ENCODE measurements at places on chromosomes 1 and 21.

DNA sequence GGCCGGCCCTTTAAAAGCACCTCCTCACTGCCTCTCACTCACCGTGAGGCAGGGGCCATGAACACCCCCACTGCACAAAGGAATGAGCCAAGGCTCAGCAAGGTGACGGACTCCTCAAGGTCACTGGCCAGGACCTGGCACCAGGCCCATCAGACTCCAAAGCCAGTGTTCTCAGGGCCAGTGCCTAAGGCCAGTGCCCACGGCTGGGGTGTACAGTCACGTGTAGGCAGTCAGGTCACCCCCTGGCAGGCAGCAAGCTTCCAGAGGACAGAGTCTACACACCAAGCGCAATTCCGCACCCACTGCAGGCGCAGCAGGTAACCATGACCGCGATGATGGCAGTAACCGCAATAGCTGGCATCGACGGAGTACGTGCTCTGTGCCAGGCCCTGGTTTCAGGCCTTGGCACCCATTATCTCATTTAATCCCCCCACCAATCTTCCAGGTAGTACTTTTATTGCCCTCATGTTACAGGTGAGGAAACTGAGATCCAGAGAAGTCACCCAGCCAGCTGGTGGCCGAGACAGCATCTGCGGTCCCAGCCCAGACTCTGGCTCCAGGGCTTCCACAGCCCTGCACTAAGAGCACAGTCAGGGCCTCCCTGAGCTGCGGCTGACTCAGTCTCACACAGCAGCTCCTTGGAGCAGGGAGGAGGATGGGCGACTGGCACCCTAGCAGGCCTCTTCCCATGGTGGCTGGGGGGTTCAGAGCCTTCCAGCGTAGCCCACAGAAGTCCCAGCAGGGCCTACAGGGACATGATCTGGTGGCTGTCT, 27.0 kb downstream of the RAP1GAP start:
- no peak overlapping the region for H3K27ac ChIP-seq
- no peaks in the 10 kb centered on the region for H3K36me3 ChIP-seq
- no peak overlapping the region for H3K4me3 ChIP-seq
- peaks cover 7% of the 10 kb centered on the region for H3K4me1 ChIP-seq
- no peak for DNase-seq
- H3K27me3 ChIP-seq: peaks cover 18% of the 10 kb centered on the region

DNA sequence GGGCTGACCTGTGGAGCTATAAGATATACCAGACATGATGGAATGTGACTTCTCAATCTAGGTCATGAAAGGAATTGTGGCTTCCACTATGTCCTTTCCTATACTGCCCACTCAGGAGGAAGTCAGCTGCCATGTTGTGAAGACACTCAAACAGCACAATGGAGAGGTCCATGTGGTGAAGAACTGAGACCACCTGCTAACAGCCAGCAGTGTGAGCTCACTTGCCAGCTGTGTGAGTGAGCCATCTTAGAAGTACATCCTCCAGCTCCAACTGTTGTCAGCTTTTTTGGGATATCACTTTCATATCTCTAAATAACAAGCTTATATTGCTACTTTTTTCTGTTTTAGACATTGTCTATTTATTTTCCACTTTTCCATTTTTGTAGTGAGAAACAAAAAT, 29.7 kb downstream of the OLFML3 start:
- H3K27ac ChIP-seq: no peak overlapping the region
- H3K4me1 ChIP-seq: peaks cover 9% of the 10 kb centered on the region
- H3K27me3 ChIP-seq: no peaks in the 10 kb centered on the region
- no peak for DNase-seq

DNA sequence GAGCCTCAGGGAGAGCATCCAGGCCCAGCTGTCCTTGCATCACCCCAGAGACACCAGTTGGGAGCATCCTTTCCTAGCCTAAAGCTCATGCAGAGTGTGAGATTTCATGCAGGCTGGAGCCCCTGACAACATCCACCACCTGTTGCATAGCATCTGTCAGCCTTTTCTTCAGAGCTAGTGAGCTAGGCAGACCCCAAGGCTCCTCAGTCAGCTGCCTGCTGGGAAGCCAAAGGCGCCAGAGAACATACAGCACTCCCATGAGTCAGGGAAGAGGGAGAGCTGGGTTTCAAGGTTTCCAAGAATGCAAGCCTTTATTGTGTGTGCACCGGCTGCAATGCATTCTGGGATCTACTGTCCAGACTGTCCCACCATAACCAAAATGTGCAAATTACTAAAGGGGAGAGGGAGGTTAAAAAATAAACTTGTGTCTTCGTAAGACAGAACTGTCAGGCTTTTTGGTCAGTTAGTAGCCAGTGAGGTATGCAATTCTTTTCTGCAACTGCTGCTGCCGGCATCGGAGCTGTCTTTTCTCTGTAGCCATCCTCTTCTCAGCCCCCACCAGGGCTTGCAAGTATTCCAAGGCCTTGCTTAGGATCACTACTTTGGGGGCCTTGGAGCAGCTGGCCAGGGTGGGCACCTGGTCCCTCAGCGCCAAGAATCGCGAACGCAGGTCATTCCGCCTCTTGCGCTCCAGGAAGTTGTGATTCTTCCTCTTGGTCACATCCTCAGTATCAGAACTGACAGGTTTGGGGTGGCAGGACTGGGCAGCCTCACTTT, 4.6 kb downstream of the MYCL start:
- H3K27me3 ChIP-seq: peaks cover 6% of the 10 kb centered on the region
- no peak for DNase-seq
- H3K4me3 ChIP-seq: no peak overlapping the region
- no peaks in the 10 kb centered on the region for H3K36me3 ChIP-seq

DNA sequence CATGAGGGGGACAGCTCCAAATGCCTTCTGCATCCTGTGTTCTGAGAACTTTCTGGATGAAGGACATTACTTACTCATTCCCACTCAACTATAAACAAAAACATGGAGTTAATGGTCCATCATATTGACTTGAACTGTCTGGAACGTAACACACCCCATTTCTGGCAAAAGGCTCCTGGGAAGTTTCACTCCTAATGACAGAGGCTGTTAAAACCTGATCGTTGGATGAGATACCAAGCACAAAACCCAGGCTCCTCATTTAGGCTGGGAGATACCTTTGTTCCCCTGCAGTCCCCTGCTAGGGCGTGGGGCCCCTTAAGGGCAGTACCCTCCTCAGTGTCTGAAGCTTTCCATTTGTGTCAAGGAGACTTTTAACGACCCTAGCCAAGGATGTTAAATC, 78.9 kb downstream of the RHOU start:
- no peak for DNase-seq
- H3K27ac ChIP-seq: no peak overlapping the region
- H3K36me3 ChIP-seq: no peaks in the 10 kb centered on the region
- no peaks in the 10 kb centered on the region for H3K27me3 ChIP-seq
- H3K4me3 ChIP-seq: no peak overlapping the region

DNA sequence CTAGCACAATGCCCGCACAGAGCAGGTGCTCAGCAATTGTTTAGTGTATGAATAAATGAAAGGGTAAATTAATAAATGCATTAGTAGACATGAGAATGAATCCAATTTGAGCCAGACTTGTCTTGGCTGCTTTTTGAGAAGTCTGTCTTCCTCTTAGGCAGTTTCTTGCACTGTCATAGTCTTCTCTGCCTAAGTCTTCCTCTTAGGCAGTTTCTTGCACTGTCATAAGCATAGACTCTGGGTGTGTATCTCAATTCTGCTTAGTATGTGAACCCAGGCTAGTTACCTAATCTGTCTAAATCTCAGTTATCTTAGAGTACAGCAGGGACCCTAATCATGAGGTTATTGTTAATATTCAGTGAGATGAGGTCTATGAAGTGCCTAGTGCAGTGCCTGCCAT, 27.2 kb downstream of the NHLH2 start:
- H3K4me3 ChIP-seq: no peak overlapping the region
- no peaks in the 10 kb centered on the region for H3K36me3 ChIP-seq
- H3K27ac ChIP-seq: no peak overlapping the region

GRCh38 chr1:185693654-185694053, 40.5 kb upstream of the HMCN1 start:
- no peak overlapping the region for H3K4me3 ChIP-seq
- peak overlapping the region; percentile 80 for H3K27ac ChIP-seq
- H3K36me3 ChIP-seq: no peaks in the 10 kb centered on the region
- no peaks in the 10 kb centered on the region for H3K27me3 ChIP-seq
- no peak for DNase-seq

DNA sequence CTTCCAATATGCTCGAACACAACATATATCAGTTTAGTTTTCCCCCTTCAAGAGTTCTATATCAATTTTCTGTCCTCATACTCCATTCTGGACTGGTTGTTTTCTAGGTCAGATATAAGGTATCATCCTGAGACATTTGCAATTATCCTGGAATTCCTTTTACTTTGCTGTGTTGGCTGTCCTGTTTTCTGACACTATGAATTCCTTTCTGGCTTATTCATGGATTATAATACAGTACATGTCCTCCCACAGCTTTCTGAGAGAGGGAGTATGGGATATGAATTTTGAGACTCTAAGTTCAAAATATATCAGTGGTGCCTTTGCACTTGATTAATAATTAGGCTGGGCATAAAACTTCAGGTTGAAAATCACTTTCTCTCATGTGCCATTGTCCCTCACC, 11.9 kb downstream of the PHTF1 start:
- H3K27me3 ChIP-seq: no peaks in the 10 kb centered on the region
- peaks cover 11% of the 10 kb centered on the region for H3K4me1 ChIP-seq
- H3K4me3 ChIP-seq: no peak overlapping the region
- no peak for DNase-seq
- H3K36me3 ChIP-seq: peaks cover 16% of the 10 kb centered on the region

DNA sequence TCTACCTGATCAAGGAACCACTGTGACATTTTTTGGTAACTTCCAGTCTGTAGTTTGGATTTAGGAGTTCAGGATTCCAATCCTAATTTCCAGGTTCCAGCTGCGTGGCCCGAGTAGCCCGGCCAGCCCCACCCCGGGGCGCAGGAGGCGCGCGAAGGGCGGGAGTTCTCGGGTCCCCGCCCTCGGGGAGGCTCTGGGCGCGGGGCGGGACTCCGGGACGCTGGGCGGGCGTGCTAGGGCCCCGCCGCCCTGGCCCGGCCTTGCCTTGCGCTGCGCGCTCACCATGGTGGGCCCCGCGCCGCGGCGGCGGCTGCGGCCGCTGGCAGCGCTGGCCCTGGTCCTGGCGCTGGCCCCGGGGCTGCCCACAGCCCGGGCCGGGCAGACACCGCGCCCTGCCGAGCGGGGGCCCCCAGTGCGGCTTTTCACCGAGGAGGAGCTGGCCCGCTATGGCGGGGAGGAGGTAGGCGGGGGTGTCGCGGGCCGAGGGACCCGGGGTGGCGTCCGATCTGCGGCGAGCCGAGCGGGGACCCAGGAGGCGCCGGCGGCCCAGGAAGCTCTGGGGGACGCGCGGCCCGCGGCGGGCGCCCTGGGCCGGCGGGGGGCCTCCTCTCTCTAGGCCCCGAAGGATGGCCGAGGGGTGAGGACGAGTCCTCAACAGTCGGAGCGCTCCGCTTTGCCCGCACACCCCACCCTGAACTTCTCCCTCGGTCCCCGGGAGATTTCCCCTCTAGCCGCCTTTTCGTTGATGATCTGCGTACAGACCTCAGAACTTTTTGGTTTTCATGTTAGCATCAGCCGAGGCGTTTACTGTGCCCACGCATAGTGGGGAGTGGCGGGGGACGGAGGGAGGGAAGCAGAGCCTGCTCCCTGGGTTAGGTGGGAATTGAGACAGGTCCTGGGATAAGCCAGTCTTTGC, at the start of gene NENF:
TSS of gene NENF (plus strand) at position 260 of the 916 bp plus-strand sequence. CDS start at position 284, 24 bp downstream.
- H3K4me1 ChIP-seq: peaks cover 20% of the 10 kb centered on the region
- H3K36me3 ChIP-seq: peaks cover 3% of the 10 kb centered on the region
- no peaks in the 10 kb centered on the region for H3K27me3 ChIP-seq
- peak within 1 kb of the TSS; percentile 74 for H3K4me3 ChIP-seq
- peak; percentile 79 for DNase-seq
- peak within 1 kb of the TSS; percentile 22 for H3K27ac ChIP-seq

DNA sequence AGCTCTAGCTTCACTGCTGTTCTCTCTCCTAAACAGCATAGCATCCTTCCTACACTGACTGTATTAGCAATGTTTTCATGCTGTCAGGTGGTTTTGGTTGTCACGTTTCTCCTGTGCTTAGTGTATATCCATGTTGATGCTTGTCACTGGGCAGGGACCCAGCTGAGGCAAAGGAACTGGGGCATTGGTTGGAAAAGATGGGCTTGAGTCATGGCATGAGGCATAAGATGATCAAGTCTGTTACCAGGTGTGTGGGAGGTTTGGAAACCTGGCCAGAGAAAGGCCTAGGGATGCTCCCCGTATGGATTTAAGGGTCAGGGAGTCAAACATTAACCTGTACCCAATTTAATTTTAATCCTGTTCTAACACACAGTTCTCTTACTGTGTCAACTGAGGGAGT, 69.6 kb downstream of the OSBPL9 start:
- no peak overlapping the region for H3K4me3 ChIP-seq
- H3K4me1 ChIP-seq: peaks cover 18% of the 10 kb centered on the region
- no peaks in the 10 kb centered on the region for H3K36me3 ChIP-seq
- no peak overlapping the region for H3K27ac ChIP-seq

GRCh38 chr1:54882519-54882918, 4.5 kb downstream of the DHCR24 start:
- H3K4me1 ChIP-seq: peaks cover 37% of the 10 kb centered on the region
- no peak overlapping the region for H3K27ac ChIP-seq
- no peak overlapping the region for H3K4me3 ChIP-seq
- DNase-seq: no peak
- H3K27me3 ChIP-seq: no peaks in the 10 kb centered on the region

DNA sequence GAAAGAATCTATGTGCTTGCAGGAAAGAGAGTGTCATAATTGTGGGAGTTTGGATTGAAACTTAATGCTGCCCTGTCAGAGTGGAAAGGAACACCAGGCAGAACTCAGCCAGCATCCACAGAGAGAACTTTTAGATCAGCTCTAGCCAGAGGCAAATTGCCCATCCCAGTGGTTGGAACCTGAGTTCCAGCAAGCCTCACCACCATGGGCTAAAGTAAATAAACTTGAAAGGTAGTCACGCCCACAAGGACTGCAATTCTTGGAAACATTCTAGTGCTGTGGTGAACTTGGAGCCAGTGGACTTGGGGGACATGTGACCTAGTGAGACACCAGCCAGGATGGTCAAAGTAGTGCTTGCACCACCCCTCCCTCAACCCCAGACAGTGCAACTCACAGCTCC, 571.6 kb downstream of the LRRIQ3 start:
- no peak for DNase-seq
- H3K27ac ChIP-seq: no peak overlapping the region
- no peaks in the 10 kb centered on the region for H3K27me3 ChIP-seq
- no peaks in the 10 kb centered on the region for H3K4me1 ChIP-seq

GRCh38 chr1:245484176-245484575, 329.4 kb downstream of the KIF26B start:
- no peak for DNase-seq
- no peak overlapping the region for H3K27ac ChIP-seq
- H3K4me3 ChIP-seq: no peak overlapping the region
- no peaks in the 10 kb centered on the region for H3K36me3 ChIP-seq
- H3K27me3 ChIP-seq: no peaks in the 10 kb centered on the region
